ENCODE measurements at places on chromosomes 6 and 20. TPM values are rescaled to one million over a fixed set of nuclear protein-coding genes. Genes with fewer than 3 reads are reported as not detected.

The BPIFA1 gene
- total RNA-seq = not detected

DNA sequence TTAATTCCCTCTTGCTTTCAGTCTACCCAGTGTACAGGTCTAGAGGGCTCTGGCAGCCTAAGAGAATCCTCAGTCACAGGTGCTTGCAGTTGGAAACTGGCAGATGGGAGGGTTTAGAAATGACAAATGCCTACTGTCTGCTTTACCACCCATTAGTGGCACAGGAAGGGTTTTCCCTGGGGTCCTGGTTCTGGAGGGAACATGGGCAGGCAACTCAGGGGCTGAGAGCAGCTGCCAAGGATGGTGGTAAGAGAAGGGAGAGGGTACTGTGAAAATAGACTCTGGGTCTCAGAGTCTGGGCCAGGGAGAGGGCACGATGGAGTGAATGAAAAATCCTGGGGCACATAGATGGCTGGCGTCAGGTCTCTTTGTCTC lies 103.5 kb downstream of the TCP11 start:
- DNase-seq = no peak

GRCh38 chr6:84867521-84867920 lies 103.1 kb upstream of the TBX18 start:
- H3K4me3 ChIP-seq = no peak overlapping the region
- no peak overlapping the region for H3K27ac ChIP-seq
- H3K27me3 ChIP-seq = no peaks in the 10 kb centered on the region
- H3K36me3 ChIP-seq = no peaks in the 10 kb centered on the region

GRCh38 chr20:13430346-13431002 lies 208.3 kb downstream of the TASP1 start:
- no peak overlapping the region for H3K27ac ChIP-seq
- no peak for DNase-seq
- no peaks in the 10 kb centered on the region for H3K27me3 ChIP-seq
- H3K4me3 ChIP-seq = no peak overlapping the region
- H3K4me1 ChIP-seq = no peaks in the 10 kb centered on the region

GRCh38 chr6:70973604-70974003 lies 16.7 kb upstream of the B3GAT2 start:
- no peaks in the 10 kb centered on the region for H3K36me3 ChIP-seq
- no peaks in the 10 kb centered on the region for H3K4me1 ChIP-seq
- H3K27me3 ChIP-seq = no peaks in the 10 kb centered on the region
- no peak for DNase-seq
- H3K27ac ChIP-seq = no peak overlapping the region

DNA sequence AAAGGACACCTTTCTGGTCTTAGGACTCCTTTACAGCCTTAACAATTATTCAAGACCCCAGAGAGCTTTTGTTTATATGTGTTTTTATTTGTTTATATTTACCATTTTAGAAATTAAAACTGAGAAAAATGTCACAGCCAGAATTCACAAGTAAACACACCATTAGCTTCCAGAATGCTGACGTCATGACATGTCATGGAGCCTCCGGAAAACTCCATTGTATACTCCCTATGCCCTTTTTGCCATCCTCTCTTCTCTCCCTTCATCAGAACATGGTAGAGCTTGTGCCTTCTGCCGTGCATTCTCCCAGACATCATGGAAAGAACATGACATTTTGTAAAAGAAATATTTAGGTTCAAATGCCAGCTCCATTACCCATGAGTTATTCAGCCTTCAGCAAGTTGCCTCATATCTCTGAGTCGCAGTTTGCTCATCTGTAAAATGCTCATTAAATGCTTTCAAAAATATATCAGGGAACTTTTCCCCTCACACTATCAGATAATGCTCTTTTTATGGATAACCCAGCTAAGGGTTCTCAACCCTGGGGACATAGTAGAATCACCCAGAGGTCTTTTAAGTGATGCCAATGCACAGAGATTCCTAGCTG lies 27.8 kb downstream of the TNFAIP3 start:
- no peak overlapping the region for H3K27ac ChIP-seq
- H3K4me3 ChIP-seq = no peak overlapping the region
- no peaks in the 10 kb centered on the region for H3K4me1 ChIP-seq

The CCN5 gene
- 14.8 TPM for total RNA-seq

GRCh38 chr20:57493091-57493615 lies 31.8 kb downstream of the CTCFL start:
- peaks cover 7% of the 10 kb centered on the region for H3K4me1 ChIP-seq
- H3K27me3 ChIP-seq = no peaks in the 10 kb centered on the region
- H3K4me3 ChIP-seq = no peak overlapping the region
- DNase-seq = no peak
- no peaks in the 10 kb centered on the region for H3K36me3 ChIP-seq

The ANKEF1 gene
- total RNA-seq = 1.6 TPM

DNA sequence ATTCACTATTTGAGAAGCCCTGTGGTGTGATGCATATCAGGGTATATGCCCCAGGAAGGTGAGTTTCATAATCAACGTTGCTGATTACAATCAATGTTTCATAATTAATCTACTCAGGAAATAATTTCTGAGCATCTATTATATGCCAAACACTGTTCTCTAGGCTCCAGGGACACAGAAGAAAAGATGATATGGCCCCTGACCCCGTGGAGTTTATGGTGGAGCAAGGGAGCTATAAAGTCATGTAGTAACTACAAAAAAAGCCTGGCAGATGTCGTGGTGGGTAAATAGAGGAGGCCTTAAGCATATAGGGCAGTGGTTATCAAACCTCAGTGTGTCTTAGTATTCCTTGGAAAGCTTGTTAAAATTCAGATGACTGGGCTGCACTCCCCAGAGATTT lies 40.1 kb upstream of the BCAS1 start:
- no peak for DNase-seq
- H3K27ac ChIP-seq = no peak overlapping the region
- H3K36me3 ChIP-seq = no peaks in the 10 kb centered on the region
- no peaks in the 10 kb centered on the region for H3K4me1 ChIP-seq
- no peak overlapping the region for H3K4me3 ChIP-seq
- no peaks in the 10 kb centered on the region for H3K27me3 ChIP-seq

- no peaks in the 10 kb centered on the region for H3K27me3 ChIP-seq
- H3K4me1 ChIP-seq = no peaks in the 10 kb centered on the region
- no peak overlapping the region for H3K27ac ChIP-seq
- H3K4me3 ChIP-seq = no peak overlapping the region
- no peak for DNase-seq
Measured at GRCh38 chr20:25744261-25744660, 47.6 kb upstream of the ZNF337 start.

DNA sequence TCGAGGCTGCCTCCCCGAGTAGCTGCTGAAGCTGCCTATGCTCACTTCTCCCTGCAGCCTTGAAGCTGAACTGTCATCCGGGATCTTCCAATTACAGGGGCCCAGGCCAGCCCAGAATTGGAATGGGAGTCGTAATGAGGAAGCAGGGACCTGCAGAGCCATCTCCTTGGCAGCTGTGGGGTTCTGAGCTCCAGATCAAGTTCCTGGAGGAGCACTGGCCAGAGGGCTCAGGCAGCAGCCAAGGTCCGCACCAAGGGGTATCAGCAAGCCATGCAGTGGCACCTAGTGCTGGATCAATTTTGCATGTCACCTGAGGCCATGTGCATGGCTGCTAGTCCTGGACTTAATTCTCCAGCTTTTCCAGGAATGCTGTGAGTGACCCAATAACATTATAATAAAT lies 163.2 kb upstream of the TSHZ2 start:
- H3K4me3 ChIP-seq = no peak overlapping the region
- no peak overlapping the region for H3K27ac ChIP-seq
- no peak for DNase-seq
- H3K27me3 ChIP-seq = no peaks in the 10 kb centered on the region

DNA sequence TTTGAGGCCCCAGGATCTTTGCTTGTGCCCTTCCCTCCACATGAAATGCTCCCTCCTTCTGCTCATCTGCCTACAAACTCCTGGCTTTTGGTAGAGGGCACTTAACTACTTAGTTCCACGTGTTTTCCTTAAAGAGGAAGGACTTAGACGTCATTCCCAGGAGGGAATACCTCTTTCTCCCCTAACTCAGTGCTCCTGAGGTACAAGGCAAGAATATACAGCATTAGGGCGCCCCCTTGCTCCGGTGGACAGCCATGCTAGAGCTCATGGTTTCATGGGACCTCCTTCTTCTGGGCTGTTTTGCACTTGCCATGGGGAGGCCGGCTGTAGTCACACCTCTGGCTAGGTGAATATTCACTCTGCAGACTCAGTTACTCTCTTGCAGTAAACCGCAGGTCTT lies 93.8 kb upstream of the LY86 start:
- no peaks in the 10 kb centered on the region for H3K4me1 ChIP-seq
- DNase-seq = peak; percentile 55
- H3K36me3 ChIP-seq = no peaks in the 10 kb centered on the region
- no peak overlapping the region for H3K27ac ChIP-seq
- H3K4me3 ChIP-seq = no peak overlapping the region

GRCh38 chr6:32764048-32764447 lies 716 bp upstream of the HLA-DQB2 start:
- DNase-seq = no peak
- H3K4me3 ChIP-seq = no peak overlapping the region
- no peaks in the 10 kb centered on the region for H3K4me1 ChIP-seq
- no peak overlapping the region for H3K27ac ChIP-seq
- H3K36me3 ChIP-seq = no peaks in the 10 kb centered on the region
- no peaks in the 10 kb centered on the region for H3K27me3 ChIP-seq

DNA sequence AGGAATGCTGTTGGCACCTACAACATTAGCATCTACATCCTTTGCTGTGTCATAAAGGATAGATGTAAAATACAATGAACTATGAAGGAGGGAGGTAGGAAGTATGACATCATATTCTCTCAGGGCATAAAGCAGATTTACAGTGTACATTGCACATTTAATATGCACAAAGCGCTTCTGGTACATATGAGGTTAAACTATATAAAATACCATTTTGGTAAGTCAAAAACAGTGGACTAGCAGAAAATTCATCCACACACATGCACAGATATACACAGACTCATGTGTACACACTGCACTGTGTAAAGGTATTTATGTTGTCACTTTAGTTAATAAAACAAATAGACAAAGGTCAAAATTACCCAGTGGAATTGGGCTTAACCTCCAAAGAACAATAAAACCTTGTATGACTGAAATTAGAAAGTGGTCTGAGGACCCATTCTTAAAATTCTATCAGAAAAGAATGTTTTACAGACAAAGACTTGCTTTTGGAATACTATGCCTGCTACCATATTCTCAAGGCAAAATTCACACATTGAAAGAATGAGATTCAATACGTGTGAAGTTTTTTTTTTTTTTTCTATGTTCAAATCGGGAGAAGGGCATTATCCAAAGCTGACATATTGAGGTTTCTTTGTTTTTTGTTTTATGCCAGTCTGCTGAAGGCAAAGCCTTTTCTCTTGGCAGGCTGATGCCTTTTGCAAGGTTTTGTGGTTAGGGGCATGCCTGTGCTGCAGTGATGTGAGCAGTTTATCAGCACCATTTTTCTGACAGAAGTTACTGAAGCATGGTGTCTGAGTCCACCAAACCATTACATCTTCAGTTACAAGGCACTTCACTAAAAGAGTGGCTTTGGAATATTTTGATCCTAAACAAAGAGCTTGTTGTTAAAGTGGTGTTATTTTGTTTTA lies 199.0 kb downstream of the PLCB1 start:
- no peak overlapping the region for H3K4me3 ChIP-seq
- no peaks in the 10 kb centered on the region for H3K27me3 ChIP-seq
- no peaks in the 10 kb centered on the region for H3K4me1 ChIP-seq

DNA sequence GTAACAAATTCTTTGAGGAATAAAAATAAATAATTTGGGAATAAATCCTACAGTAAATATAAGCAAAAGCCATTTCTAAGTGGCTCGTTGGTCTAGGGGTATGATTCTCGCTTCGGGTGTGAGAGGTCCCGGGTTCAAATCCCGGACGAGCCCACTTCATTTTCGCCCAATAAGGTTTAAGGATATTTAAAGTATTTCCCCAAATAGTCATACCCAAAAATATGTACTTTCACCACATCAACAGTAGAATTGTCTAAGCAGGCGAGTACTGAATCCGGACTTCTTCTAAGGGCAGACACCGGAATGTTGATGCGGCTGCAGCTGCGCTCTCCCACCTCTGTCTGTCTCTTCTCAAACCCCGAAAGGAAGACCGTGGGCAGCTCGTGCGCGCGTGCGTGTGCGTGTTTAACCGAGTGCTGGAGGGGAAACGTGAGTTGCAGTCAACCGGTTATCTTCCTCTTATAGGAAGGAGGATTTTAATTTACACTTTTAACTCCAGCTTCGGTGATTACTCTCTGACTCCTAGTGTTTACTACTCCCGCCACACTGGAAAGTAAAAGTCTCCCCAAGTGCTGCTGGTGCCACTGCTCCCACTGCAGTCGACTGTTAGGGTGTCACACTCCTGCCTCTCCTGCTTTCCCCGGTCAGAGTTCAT lies 155.7 kb upstream of the PRSS16 start:
- H3K27me3 ChIP-seq = peaks cover 86% of the 10 kb centered on the region
- H3K27ac ChIP-seq = no peak overlapping the region
- peaks cover 14% of the 10 kb centered on the region for H3K4me1 ChIP-seq
- peak overlapping the region; percentile 28 for H3K4me3 ChIP-seq
- no peak for DNase-seq
- H3K36me3 ChIP-seq = no peaks in the 10 kb centered on the region

The SMOC2 gene
- 18.7 TPM for total RNA-seq

The CASP8AP2 gene
- 15.9 TPM for total RNA-seq

DNA sequence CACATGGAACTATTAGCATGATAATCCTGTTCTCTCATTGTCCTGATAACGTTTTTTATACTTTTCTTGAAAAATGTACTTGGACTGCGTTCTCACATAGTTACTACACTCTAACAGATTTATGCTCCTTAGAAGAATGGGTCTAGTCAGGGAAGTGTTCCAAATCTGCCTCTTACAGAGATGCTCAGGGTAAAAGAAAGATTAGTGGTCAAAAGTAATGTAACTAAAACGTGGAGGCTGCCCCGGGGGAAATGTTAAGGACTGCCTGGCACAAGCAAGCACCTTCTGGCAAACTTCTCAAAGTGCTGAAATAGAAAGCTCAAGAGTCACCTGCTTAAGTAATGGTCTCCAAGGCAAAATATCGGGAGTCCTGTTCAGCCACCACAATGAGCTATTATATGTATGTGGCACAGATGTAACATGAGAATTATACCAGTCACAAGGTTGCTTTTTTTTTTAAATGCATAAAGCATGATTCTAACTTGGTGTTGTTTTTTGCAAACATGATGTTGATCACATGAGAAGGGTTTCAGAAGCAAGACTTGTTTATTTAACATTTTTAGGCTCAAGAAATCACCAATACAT lies 244.5 kb upstream of the JARID2 start:
- H3K36me3 ChIP-seq = no peaks in the 10 kb centered on the region
- no peaks in the 10 kb centered on the region for H3K4me1 ChIP-seq
- H3K4me3 ChIP-seq = no peak overlapping the region
- H3K27ac ChIP-seq = no peak overlapping the region

- no peaks in the 10 kb centered on the region for H3K27me3 ChIP-seq
- peak within 1 kb of the TSS; percentile 91 for H3K27ac ChIP-seq
- peaks cover 27% of the 10 kb centered on the region for H3K4me1 ChIP-seq
- peaks cover 1% of the 10 kb centered on the region for H3K36me3 ChIP-seq
- DNase-seq = peak; percentile 70
- H3K4me3 ChIP-seq = peak within 1 kb of the TSS; percentile 39
Measured at GRCh38 chr6:33419580-33420490, at the start of gene SYNGAP1. SYNGAP1 (plus strand) TSS chr6:33420065; CDS start chr6:33420265, 200 bp downstream.

The OR2J3 gene
- not detected for total RNA-seq

- no peaks in the 10 kb centered on the region for H3K36me3 ChIP-seq
- no peak overlapping the region for H3K4me3 ChIP-seq
- H3K27me3 ChIP-seq = peaks cover 66% of the 10 kb centered on the region
- H3K27ac ChIP-seq = no peak overlapping the region
Measured at GRCh38 chr20:22459754-22460153, 124.6 kb downstream of the FOXA2 start.

The ANGPT4 gene
- not detected for total RNA-seq

Measured in heart right ventricle (tissue), 16 donors.